Right cardiac atrium (tissue), 5 donors: ENCODE measurements at places on chromosomes 6 and 20. TPM values are rescaled to one million over a fixed set of nuclear protein-coding genes. Genes with fewer than 3 reads are reported as not detected.

FABP7 gene
- total RNA-seq: not detected

PRL gene
- not detected for total RNA-seq

ARMC12 gene
- not detected for total RNA-seq

FOXC1 gene
- 15.1 TPM for total RNA-seq

BPIFA1 gene
- total RNA-seq: not detected

BCAS4 gene
- total RNA-seq: 1.6 TPM

SLC17A1 gene
- total RNA-seq: not detected

CYP24A1 gene
- not detected for total RNA-seq
